ENCODE measurements at places on chromosomes 1 and 21.

- no peak for DNase-seq
These were observed 84.9 kb downstream of the LYST start for GRCh38 chr1:235781807-235782206.

DNA sequence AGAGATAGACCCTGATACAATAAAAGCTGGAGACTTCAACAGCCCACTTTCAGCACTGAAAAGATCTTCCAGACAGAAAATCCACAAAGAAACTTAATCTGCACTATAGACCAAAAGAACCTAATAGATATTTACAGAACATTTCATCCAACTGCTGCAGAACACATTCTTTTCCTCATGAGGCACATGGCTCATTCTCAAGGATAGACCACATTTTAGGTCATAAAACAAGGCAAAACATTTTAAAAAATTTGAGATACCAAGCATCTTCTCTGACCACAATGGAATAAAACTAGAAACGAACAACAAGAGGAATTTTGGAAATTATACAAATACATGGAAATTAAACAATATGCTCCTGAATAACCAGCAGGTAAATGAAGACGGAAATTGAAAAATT lies 15.0 kb upstream of the IL20 start:
- no peak for DNase-seq

DNA sequence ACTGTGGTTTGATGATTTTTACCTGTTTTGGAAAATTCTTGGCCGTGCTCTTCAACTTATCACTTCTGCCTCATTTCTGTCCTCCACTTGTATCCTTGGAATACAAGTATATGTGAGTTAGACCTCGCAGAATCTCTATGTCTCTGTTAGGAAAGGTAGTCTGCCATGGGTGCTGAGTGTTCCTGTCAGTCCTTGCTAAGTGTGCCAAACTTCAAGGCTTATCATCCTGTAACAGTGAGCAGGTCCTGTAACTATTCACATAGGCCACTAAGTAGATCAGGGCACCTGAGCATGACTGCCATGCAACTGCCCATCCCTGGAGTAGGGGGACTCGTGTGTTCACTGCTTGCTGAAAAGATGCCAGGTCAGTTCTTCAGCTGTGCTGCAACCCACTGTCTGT lies 24.2 kb upstream of the BMP8B start:
- no peak for DNase-seq

GRCh38 chr1:114063544-114063943 lies 84.3 kb downstream of the OLFML3 start:
- no peak for DNase-seq

DNA sequence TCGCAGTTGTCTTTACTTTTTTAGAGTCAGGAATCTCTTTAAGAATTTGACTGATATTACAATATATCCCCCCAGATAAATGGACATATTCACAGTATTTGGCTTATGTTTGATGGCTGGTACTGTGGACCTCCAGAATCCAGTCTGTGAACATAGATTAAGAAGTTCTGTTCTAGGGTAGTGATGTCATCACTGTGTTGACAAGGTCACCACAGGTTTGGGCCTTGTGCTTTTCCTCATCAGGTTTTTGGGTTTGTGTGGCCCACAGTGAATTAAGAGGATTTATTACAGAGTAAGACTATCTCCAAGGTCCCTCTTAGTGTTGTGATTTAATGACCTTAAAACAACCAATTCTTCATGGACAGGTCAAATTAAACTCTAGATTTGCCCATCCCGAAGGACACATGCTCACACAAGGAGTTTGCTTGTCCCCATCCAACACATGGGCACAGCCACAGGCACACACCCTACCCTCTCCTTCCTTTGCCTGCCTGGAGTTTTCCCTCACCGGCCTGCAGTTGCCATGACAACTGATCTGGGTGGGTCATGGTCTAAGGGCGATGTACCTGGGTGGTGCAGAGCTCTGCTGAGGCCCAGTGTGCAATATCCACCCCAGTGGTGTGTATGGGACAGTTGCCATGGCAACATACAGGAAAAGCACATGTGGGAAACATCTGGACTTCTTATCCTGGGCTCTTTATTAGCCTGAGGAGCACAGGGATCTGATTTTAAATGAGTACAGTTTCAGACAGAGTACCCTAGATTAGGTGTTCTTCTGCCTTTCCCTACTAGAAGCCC lies 98.6 kb downstream of the NAV1 start:
- no peak for DNase-seq

- DNase-seq = no peak
These were observed 27.4 kb downstream of the AGL start for GRCh38 chr1:99877568-99877967.

DNA sequence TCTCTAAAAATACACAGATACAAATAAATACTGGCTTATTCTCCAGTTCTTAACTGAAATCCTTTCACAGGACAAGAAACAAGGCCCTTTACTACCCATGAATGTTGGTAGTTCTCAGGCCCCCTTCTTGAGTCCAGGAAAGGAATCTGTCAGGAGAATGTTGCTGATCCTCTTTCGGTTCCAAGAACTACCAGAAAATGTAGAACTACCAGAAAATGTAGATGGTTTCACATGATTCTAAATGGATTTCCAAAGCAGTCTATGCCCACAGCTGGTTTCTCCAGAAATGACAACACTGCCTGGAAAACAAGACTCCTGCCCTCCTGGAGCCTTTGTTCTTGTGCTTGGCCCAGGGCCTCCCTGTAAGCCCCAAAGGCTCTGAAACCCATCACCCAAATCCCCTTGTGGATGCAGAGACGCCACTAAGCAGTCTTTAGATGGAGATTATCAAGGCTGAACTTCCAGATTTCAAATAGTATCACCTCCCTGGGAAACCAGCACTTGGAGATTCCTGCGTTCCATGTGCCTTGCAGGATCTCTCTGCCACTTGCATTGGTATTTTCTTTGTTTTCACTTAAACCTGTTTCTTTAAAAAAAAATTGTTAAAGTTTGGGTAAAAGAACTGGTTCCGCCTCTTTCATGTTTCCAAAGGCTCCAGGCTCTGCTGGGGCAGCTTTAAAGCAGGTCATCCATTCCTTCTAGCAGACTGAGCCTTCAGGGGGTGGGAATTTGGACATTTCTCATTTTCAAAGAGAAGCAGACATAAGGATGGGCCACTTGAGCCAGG lies 53.4 kb downstream of the MAN1C1 start:
- no peak for DNase-seq

DNA sequence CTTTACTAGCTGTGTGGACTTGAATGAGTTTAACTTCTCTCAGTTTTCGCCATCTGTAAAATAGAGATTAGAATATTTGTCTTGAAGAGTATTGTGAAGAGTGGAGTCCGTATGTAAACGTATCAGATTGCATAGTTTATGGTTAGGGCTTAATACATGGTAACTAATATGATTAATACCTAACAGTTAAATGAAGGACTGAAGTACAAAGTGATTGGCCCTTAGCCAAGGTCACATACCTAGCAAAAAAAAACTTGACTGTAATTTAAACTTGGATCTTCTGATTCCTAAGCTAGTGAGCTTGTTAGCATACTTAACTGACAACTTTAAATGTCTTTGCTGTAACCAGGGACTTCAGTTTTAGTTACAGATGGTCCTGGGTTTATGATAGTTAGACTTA lies 1.9 kb downstream of the GIPC2 start:
- DNase-seq = no peak

GRCh38 chr1:41806472-41807155 lies 112.1 kb downstream of the HIVEP3 start:
- no peak for DNase-seq

GRCh38 chr1:2232255-2232915 lies 4.3 kb downstream of the SKI start:
- DNase-seq = no peak

- no peak for DNase-seq
These were observed 38.2 kb upstream of the TARDBP start for GRCh38 chr1:10973956-10974881.

All from fibroblast of skin of scalp (primary cell).